Mesenteric fat pad (tissue), 1 donor: ENCODE measurements at places on chromosomes 6 and 20. TPM values are rescaled to one million over a fixed set of nuclear protein-coding genes. Genes with fewer than 3 reads are reported as not detected.

Gene ROS1
- not detected for total RNA-seq

- no peak for DNase-seq
These were observed 1.7 kb downstream of the FAXC start for GRCh38 chr6:99347804-99348203.

Gene LGSN
- not detected for total RNA-seq

- peak; percentile 76 for DNase-seq
These were observed 1.8 kb downstream of the FOXF2 start for GRCh38 chr6:1390946-1391799.

DNA sequence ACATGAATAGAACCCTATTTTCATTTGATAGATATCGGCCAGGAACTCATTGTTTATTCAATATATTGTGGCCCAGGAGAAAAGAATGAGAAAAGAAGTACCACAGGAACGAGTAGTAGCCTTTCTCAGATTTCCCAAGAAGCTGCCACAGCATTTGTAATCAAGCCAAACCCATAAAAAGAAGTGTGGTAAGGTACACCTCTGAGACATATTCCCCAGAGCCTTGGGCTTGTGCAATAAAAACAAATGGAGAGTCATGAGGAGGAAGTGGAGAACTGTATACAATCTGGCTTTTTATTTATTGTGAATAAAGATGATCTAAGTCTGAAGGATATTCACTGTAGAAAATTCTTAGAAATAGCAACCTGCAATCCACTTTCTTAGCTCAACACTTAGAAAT, 36.7 kb downstream of the KIF6 start:
- no peak for DNase-seq
